GDM1 (cell line): ENCODE measurements at places on chromosomes 1 and 21.
A peak's percentile ranks its signal among the peaks of the same experiment; 100 is the strongest.

DNA sequence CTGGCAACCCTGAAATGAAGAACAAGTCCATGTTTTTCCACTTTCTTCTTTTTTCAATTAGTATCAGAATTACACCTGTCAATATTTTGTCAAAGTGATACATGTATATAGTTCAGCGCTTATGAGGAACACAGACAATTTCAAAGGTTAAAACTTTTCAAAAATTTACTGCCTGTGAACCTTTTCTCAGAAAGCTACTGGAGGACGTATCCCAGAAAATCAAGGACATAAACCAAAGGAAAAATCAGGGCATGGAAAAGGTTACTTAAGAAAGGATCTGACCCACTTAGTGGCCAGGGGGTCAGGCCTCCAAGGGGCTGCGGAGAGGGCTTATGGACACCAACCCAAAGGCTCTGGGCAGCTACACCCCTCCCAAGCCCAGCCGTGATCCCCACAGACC, 81.1 kb upstream of the ACTRT2 start:
- no peak for DNase-seq

DNA sequence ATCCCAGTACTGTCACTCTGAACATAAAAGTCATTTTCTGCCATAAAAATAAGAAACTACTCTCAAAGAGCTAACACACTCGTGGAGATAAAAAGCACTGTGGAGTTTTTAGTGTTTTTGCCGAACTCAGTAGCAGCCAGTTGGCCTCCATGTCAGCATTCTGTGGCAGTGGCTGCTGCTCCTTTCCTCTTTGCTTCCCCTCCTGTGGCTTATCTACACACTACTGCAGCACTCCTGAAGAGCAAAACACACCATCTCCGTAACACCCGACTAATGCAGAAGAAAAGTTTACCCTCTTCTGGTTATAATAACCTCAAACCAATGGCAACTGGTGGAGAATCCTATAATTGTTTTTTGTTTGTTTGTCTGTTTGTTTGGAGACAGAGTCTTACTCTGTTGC, 44.9 kb downstream of the RAB3GAP2 start:
- DNase-seq, result no peak

GRCh38 chr1:208093754-208094719, 150.1 kb downstream of the PLXNA2 start:
- peak; percentile 24 for DNase-seq

DNA sequence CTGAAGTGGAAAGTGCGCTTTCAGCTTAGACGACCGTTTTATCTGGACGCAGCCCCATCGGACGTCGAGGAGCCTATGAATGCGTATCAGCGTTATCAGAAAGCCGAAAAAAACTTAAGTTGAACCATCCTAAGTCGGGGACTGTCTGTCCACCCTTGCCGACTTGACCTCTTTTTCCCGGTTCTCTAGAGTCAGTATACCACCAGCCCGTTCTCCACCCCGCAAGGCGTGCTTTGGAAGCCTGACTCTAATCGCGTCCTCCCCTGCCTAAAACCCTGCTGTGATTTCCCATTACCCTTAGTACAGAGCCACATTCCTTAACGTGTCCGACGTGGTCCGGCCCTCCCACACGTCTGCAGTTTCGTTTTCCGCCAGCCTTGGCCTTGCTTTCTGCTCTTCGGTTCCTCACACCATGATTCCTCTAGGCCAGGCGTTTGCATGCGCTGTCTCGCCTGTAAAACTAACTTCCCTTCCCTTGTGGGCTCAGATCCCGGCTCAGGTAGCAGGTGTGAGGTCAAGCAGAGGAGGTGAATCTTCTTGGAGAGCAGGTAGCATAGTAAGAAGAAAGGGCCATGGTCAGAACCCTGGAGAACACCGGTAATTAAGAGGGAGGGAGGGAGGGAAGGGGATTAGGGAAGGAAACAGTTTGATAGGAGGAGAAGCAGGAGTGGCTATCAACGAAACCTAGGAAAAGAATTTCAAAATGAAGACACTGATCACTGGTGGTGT, 865 bp downstream of the ADPRS start:
- no peak for DNase-seq

DNA sequence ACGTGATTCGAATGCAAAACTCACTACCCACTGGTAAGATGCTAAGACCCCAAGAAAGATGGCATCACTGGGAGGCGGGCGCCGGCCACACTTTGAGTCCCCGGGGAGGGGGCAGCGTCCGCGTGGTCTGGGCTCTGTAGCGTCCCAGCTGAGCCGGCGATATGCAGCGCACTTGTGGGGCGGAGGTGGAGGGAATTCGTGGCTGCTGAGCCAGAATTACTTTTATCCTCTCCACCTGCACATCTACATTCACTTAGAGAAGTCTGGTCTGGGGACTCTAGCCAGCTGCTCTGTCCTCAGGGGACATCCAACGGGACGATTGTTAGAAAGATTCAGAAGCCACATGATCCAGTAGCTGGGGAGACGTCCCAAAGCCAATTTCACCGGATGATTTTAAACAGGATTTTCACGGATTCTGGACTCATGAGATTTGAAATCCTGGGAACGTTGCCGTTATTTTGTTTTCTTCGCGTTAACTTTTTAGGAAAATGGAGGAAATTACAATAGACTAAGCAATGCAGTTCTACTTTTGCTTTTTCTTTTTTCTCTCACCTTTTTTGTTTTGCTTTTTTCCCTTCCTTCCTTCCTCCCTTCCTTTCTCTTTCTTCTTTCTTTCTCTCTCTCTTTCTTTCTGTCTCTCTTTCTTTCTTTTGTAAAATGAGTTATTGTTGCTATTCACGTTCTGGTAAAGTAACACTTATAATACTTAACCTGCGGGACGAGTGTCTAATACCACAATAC, 1.3 kb downstream of the JAM2 start:
- DNase-seq, result no peak

- no peak for DNase-seq
These were observed 39.3 kb downstream of the CRP start for GRCh38 chr1:159675046-159675445.

GRCh38 chr1:29387210-29387609, 150.9 kb downstream of the PTPRU start:
- no peak for DNase-seq

- DNase-seq, result peak; percentile 12
These were observed 18.8 kb downstream of the ADGRB2 start for GRCh38 chr1:31745096-31745945.

DNA sequence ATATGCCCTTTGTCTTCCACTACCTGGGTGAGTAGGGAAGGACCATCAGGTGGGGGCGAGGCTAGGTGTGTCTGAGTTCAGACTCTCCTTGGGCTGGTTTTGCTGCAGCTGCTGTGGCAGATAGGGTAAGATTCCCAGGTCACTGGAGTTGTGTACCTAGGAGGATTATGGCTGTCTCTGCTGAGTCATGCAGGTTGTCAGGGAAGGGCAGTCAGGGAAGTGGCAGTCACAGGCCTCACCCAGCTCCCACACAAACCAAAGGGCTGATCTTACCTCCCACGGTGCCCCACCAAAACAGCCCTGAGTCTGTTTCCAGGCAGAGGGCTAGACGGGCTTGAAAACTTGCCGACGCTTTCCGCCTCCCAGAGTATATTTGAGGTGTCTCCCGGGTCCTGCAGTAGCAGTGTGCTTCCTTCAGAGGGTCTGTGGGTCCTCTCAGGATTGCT, 201.6 kb upstream of the PLXNA2 start:
- no peak for DNase-seq

DNA sequence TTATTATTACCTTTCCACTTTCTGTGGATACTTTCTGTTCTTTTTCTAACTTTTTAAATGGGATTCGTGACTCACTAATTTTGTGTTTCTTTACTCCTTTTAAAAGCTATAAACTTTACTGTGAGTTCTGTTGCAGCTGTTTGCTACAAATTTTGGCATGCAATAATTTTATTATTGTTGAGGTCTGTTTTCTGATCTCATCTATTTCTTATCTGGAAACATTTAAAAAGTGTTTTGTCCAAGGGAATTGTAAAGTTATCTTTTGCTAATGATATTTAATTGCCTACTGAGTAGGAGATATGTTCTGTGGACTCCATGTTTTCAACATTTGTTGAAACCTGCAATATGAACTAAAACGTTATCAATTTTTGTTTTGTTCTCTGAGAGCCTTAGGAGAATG, 138.1 kb upstream of the COL6A1 start:
- no peak for DNase-seq

DNA sequence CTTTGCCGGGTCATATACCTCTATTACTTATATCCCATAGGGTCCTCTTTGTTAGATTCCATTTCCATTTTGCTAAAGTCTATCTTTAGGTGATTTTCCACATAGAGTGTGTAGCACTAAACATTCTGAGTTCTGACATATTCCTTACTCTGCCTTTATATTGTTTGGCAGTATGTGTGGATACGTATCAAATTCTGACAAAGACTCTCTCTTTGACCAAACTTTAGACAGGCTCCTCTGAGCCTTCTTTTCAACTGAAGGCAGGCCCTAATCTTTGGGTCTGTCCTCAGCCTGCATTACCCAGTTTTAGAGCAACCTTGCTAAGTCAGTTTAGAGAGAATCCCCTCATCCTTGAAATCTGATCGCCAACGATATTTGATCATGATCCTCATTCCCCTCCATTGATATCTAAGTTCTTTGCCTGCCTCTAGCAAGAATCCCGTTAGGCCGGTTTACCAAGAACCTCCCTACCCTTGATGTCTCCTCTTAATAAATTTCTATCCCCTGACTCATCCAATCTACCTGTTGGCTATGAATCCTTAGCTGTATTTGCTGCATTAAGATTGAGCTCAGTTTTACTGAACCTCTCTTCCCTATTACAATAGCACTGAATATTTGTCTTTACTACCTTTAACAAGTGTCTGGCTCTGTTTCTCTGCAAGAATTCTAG, 10.4 kb upstream of the PPT1 start:
- DNase-seq, result no peak

DNA sequence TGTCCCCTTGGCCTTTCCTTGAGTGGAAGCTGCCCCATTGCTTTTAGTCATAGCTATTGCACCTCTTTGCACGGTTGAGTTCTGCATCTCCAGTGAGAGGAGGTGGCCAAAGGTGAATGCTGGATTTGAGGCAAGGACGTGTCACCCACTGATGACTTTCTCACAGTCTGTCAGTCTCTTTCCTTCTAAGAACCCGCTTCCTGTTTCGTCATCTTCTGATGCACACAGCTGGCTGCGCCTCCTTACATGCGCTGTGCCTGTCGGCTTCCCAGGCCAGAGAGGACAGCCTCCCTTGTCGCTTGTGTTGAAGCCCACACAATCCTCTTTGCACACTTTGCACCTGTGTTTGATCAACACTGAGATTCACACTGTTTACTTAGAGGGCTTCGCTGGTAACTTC, 41.8 kb upstream of the PWP2 start:
- DNase-seq, result peak; percentile 35

DNA sequence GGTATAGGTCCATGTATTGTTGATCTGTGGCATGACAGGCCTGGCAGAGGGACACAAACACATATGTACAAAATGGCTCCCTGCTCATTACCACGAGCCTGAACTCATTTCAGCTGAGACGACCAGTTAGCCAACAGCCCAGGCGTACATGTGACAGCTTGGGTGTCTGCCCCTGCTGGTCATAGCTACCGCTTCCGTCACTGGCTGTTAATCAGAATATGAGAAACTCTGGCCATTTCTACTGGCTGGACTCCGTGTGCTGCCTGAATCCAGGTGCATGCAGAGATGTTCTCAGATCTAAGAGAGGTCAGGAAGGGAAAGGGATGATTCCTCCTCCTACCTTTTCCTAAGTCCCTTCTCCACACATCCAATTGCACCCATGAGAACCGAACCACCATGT, 144.5 kb downstream of the PBX1 start:
- DNase-seq, result no peak

- no peak for DNase-seq
These were observed 40.4 kb downstream of the RIMS3 start for GRCh38 chr1:40625076-40625475.

- DNase-seq, result no peak
These were observed 50.7 kb downstream of the SYT2 start for GRCh38 chr1:202659541-202659940.

GRCh38 chr1:234243521-234244260, 129.6 kb upstream of the COA6 start:
- no peak for DNase-seq

DNA sequence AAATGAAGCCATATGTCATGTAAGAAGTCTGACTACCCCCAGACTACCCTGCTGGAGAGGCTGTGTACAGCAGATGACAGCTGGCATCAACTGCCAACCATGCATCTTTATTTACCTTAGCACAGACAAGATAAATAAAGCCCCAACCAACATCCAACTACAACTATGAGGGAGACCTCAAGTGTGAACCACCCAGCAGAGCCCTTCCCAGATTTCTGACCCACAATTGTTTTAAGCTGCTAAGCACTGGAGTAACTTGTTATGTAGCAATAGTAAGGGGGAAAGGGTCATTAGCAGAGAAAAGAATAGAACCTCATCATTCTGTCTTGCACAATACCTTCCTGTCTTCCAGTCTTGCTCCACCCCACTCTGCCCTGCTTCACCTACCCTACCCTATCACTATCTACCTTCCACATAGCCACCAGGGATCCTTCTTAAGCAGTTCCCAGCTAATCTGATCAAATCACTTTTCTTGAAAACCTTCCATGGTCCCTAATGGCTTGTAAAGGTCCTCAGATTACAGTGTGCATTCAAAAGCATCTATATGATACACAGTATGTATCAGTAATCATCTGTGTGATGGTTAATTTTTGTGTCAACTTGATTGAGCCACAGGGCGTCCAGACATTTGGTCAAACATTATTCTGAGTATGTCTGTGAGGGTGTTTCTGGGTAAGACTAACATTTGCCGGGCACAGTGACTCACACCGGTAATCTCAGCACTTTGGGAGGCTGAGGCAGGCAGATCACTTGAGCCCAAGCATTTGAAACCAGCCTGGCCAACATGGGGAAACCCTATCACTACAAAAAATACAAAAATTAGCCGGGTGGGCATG, 19.6 kb upstream of the RBM15 start:
- no peak for DNase-seq

GRCh38 chr21:27519361-27519760, 552.5 kb upstream of the ADAMTS5 start:
- no peak for DNase-seq

- no peak for DNase-seq
These were observed 3.5 kb upstream of the TRIT1 start for GRCh38 chr1:39886757-39887231.

- DNase-seq, result no peak
These were observed 188.3 kb downstream of the CLEC20A start for GRCh38 chr1:178308438-178308837.

GRCh38 chr1:10519016-10519417, 44.3 kb downstream of the PEX14 start:
- DNase-seq, result no peak
